ENCODE measurements at places on chromosomes 5 and 9. TPM values are rescaled to one million over a fixed set of nuclear protein-coding genes. Genes with fewer than 3 reads are reported as not detected.

Gene RHOBTB3
- 132 TPM for total RNA-seq

Gene WDR38
- not detected for total RNA-seq

Gene CARD6
- total RNA-seq: 40.3 TPM

Gene GDF9
- 0.75 TPM for total RNA-seq

Gene SLC31A1
- 11.9 TPM for total RNA-seq

Gene SPATA31A3
- not detected for total RNA-seq

Gene PRDM9
- total RNA-seq: not detected

Gene EQTN
- not detected for total RNA-seq

Gene GABRB2
- 0.75 TPM for total RNA-seq

Gene PCDHGA12
- total RNA-seq: 9.2 TPM

Gene ANKRD34B
- not detected for total RNA-seq
